ENCODE measurements at places on chromosomes 6 and 20. TPM values are rescaled to one million over a fixed set of nuclear protein-coding genes. Genes with fewer than 3 reads are reported as not detected.
A peak's percentile ranks its signal among the peaks of the same experiment; 100 is the strongest.

GRCh38 chr6:2797564-2798031, 32.4 kb downstream of the WRNIP1 start:
- peak; percentile 36 for DNase-seq

GRCh38 chr20:59105581-59105980, 58.0 kb upstream of the ZNF831 start:
- no peak for DNase-seq

DNA sequence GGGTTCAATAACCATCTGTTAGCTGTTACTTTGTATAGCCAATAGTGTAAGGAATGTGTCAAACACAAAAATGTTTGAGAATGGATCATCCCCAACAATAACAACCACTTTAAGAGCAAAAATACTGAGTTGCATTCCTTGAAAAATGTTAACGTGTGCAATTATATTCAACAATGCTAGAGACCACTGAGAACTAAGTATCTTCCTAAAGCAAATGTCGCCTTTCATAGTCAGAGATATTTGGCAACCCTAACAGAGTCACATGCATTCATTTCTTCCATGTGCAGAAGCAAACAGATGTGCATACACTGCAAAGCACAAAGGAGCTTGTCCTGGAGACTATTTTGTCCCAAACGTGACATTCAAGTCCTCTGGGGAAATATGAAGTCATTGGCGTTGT, 448.6 kb downstream of the GJA1 start:
- no peak for DNase-seq

- peak; percentile 82 for DNase-seq
Measured at GRCh38 chr6:17450832-17451231, 57.4 kb downstream of the CAP2 start.

DNA sequence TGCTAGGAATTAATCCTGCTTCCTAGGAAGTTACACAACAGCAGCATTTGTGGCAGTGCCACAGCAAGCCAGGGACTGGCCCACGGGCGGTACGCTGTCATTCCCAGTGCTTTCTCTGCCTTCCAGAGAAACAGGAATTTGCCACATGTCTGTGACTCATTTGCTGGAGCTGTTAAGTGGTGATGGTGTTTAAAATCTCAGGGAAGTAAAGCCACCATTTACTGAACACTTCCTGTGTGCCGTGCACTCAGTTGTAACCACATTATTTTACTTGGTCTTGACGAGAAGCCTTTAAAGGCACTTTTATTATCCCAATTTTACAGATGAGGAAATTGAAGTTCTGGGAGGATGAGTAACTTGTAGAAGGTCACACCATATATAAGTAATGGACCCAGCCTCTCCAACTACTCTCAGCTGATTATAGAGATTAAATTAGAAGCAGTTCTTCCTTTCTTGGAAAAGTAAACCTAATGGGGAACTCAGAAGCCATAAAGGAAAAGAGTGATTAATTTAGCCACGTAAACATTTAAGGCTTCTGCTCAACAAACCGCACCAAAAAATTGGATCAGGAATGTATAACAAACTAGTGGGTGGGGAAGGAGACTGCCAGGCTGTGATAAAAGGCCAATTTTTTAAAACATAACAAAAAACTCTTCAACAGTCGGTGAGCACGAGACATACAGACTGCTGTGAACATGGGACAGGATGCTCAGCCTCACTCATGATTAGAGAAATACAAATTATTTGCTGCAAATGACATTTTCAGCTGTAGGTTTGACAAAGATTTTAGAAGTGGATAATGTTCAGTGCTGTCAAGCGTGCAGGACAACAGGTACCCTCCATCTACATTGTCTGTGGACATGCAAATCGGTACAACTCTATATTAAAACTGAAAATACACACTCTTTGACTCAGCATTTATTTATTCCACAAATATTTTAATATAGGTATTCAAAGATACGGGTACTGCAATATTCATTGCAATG, 311.2 kb downstream of the NRN1 start:
- DNase-seq, result no peak

Gene GCLC
- 25.4 TPM for polyA plus RNA-seq

DNA sequence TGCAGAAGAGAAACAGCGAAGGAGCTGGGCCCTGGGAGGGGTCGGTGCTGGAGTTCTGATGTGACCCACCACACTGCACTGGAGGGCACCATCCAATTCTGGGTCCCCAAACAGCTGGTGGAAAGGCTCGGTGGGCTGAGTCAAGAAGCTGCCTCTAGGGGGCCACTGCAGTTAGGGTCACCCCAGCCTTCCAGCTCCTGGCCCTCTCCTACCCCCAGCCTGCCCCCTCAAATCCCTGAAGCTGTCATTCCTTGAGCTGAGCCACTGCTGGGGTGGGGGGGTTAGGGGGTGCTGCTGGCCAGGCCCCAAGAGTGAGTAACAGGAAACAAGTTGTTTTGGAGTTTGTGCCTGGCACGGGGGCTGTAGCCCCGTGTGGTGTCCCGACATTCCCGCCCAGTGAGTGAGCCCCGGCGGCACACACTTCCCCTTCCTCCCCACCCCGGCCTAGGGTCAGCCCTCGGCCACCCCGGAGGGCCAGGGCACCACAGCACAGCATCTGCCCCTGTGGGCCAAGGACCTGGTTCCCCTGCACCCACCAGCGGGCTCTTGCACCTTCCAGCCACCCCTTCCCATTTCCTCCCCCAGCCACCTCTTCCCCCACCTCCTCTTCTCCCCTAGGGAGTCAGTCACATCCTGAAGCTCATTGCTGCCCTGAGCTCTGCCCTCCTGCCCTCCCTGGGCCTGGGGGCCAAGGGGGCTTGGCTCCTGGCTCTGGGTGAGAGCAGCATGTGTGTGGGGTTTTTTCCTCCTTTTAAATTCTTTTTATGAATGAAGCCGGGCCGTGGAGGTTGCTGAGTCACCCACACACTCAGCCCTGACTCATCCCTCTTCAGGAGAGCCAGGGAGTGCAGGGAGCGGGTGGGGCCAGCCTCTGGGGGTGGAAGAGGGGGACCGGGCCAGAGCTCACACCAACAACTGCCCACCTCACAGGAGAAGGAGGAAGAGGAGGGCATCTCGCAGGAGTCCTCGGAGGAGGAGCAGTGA, 4.6 kb downstream of the SMIM29 start:
- no peak for DNase-seq

Gene GRIK2
- 14.6 TPM for polyA plus RNA-seq

DNA sequence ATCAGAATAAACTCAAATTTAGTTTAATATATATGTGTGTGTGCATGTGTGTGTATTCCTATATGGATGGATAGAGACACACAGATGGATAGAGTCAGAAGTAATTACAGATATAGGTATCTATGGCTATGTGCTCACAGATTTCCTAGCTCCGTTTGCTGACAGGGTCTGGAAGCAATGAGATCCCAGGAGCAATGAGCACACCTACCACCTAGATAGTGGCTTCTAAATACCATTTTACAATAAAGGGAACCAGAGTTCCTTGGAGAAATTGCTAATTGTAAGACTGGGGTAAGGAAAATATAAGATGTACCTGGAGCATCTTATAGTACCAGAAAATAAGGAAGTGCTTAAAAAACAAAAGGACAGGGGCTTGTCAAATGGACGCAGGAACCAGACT, 196.2 kb upstream of the PRDM1 start:
- no peak for DNase-seq

GRCh38 chr20:38225900-38226263, 34.7 kb downstream of the KIAA1755 start:
- no peak for DNase-seq

GRCh38 chr20:46607849-46608497, 43.3 kb downstream of the SLC13A3 start:
- no peak for DNase-seq

DNA sequence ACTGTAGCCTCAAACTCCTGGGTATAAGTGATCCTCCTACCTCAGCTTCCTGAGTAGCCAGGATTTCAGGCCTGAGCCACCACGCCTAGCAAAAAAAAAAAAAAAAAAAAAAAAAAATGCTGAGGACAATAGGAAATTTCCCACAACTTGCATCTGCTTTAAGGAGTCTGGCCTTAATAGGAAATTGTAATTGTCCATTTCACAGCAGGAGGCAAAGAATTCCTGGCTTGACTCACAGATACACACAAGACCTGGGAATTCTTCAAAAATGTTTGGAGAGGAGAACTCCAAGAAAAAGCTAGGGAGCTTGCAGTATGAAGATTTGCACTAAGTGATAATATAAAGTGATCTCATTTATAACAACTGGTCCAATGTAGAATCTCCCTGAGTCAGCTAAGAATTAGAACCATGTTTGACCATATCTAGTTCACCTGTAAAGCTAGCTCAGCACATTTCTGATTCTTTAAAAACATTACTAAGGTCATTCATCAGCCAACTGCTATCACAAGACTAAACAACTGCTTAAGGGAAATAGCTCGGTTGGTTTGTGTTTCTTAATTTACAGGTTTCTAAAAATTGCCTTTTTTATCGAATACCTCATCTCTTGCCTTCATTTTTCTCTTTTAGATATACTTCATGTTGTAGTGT, 80.2 kb upstream of the SLC2A12 start:
- DNase-seq, result no peak

GRCh38 chr6:83976037-83976755, 57.4 kb upstream of the MRAP2 start:
- no peak for DNase-seq

- no peak for DNase-seq
Measured at GRCh38 chr20:59912609-59913008, 20.8 kb downstream of the SYCP2 start.

DNA sequence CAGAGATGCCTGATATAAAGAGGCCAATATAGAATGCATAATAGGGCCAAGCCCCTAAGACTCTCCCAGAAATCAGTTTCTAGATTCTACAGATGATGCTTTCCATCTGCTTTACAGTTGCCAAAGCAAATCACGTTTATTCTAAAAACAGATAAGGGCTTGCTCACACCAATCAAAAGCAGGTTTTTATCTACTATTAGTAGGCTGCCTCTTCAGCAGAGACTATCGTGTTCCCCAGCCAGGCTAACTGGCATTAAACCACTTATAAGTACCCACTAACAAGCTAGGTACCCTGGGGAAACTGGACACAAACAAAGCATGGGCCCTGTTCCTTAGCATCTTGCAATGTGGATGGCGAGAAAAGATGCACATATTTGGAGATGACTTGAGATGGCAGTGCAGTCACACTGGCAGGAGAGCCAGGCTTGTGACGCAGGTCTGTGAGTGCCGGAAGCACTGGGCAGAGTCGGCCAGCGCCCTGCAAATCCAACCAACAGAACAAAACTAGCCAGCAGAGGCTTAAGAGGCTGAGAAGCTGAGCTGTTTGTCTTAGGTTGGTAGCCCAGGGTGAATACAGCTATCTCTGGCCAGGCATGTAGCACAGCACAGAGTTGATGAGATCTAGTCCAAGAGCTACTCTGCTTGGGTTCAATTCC, 73.4 kb downstream of the GFOD1 start:
- DNase-seq, result no peak

DNA sequence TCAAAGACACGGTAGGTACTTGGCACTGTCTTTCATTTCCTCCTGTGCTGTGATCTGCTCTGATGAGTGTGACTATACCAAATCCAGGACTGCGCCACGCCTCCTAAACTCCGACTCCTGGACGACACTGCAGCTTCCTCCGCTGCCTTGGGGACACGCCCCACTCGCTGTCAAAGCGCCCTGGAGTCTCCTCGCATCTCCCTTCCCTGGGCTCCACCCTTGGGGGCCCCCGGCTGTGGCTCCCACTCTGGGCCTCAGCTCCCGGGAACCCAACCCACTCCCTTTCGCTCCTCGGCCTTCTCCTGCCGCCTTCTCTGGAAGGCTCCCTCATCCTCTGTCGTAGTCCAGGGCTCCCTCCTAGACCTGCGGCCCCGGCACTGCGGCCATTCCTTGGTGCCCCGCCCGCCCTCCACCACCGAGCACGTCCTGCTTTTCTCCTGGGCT, 61.2 kb downstream of the RSPH3 start:
- no peak for DNase-seq

GRCh38 chr6:111922454-111923297, 49.4 kb upstream of the FYN start:
- DNase-seq, result no peak

- DNase-seq, result peak; percentile 55
Measured at GRCh38 chr6:626236-626635, 30.7 kb downstream of the HUS1B start.

GRCh38 chr20:22447447-22447778, 137.0 kb downstream of the FOXA2 start:
- DNase-seq, result no peak

Gene PAX1
- polyA plus RNA-seq, result not detected

- DNase-seq, result no peak
Measured at GRCh38 chr6:53520320-53520928, 24.5 kb downstream of the GCLC start.

DNA sequence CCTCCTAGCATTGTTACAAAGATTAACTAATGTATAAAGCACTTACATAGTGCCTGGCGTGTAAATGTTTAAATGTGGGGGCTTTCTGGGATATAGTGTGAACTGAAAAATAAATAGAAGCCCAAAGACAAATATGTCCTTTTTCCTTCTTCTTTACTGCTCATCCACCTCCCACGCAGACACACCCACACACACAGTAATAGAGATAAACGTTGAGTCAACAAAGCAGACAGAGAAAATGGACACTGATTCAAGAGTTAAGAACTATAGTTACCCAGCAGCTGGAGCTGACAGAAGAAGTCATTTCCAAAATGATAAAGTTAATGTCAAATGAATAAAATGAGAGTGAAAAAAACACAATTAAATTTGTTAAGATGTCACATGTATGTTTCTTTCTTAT, 68.3 kb downstream of the FHL5 start:
- peak; percentile 39 for DNase-seq

DNA sequence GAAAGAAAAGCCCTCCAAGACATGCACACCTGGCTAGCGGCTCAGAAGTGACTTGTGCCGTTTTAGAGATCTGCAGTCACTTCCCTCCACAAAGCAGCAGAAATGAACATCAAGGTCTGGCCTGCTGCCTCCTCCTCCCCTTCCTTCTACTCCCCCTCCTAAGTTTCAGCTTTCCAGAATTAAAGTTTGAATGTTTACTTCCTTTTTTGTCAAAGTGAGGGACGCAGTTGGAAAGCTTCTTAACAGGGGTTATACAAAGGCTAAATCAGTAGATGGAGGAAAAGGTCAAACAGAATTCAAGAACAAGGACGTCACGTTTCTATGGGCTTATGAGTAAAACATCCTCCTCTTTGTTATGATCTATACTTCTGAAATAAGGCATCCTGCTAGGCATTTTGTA, 227.7 kb downstream of the SLC35F1 start:
- DNase-seq, result peak; percentile 56

DNA sequence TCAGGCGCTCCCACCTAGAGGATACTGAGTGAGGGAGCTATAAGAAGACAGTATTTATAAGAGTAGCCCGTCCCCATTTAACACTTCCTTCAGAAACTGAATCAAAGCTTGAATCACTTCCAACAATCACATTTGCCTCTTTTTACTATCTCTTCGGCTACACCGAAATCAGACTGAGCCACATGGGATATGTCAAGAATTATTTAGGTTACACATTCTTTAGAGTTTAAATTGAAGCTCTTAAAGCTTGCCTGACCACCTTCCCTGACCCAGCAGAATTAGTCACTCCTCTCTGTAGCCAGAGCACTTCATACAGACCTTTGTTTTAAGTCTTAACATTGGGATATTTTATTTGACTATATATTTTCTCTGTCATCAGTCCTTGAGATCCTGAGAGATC, 163.7 kb downstream of the MAFB start:
- DNase-seq, result no peak

GRCh38 chr6:149093643-149094042, 223.9 kb upstream of the TAB2 start:
- no peak for DNase-seq

Gene HLA-DRA
- polyA plus RNA-seq, result 74.9 TPM
